ENCODE measurements at places on chromosomes 6 and 20.

DNA sequence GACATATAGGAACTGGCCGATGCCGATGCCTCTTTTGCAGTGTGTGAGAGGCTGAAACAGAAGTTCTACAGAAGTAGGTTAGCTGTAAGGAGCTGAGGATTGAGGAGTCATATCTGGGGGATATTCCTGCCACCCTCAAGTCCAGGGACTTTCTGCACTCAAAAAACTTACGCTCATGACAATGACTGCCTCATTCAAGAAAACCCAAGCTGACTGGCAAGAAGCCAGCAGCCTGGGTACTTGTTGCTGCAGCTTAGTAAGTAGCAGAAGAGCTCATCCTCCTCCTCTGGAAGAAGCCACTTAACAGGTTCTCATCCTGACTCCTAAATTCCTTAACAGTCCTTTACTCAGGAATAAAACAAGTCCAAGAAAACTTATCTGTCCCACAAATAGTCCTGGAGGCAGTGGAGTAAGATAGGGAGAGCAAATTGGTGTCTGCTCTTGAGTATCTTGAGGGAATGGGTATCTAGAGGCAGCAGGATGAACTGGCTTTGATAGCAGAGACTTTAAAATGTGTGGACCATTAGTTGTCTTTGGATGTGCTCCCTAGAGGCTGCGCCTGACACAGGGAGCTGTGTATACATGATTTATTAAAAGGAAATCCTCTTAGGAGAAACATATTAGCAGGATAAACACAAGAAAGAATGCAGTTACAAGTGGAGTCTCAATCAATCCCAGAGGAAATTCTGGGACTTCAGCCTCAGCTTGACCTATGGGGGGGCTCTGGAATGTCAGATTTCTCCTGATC lies 7.4 kb downstream of the CALHM5 start:
- DNase-seq = no peak

DNA sequence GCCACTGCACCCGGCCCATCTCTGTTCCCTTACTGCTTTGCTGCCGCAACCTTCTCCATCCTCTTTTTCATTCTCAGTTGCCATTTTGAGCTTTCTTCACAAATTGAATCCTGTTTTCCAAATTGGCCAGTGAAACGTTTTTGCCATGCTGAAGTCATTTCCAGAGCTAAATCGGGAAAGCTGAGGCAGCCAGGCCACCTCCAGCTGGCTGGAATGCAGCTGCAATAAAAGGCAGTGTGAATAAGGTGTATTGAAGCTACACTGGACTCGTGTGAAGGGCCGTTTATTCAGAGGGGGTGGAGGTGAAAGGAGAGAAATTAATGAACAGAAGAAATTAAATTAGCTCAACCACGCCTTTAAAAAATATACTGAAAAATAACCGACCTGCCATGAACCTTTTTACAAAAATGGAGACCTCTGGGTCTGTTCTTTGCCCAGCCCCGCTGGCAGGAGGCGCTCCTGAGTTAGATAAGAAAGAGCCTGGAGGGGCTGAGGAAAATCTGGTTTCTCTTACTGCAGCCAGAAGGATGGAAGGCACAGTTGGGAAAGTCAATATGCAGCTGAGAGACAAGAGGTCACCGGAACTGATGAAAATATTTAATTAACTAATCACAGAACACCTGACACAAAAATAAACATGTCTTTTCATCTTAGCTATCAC lies 283.9 kb downstream of the FOXC1 start:
- no peak for DNase-seq

DNA sequence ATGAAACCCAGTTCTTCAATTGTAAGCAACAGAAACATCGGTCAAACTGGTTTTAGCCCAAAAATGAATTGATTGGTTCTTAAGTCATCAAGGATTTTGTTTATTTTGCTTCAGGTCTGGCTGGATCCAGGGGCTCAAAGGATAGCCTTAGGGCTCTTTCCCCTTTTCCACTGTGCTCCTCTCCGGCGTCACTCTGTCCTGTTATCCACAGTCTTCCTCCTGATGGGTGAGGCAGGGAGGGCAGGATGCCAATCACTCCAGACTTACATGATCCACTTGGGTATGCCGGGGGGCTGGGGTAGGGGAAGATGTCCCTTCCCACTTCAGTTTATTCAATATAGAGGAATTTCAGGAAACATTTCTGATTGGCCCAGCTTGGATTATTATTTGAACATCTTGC lies 40.0 kb downstream of the PLAGL2 start:
- no peak for DNase-seq

GRCh38 chr20:53565254-53565653 lies 28.4 kb downstream of the ZNF217 start:
- no peak for DNase-seq

DNA sequence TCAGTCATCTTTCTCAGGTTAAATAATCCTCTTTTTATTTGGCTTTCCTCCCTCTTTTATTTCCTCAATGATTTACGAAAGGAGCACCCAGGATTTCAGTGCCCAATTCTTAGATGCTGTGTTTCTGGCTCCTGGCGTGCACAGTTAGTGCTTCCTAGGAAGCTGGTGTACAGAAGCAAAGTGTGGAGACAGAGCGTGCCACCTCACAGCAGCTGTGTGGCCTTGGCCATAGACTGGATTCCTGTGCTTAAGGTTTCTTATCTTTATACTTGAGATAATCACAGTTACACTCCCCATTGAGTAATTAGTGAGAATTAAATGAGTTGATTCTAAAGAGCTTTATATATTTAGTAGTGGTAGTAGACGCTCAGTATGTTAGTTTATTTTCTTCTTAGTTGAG lies 39.7 kb upstream of the GJA1 start:
- no peak for DNase-seq

DNA sequence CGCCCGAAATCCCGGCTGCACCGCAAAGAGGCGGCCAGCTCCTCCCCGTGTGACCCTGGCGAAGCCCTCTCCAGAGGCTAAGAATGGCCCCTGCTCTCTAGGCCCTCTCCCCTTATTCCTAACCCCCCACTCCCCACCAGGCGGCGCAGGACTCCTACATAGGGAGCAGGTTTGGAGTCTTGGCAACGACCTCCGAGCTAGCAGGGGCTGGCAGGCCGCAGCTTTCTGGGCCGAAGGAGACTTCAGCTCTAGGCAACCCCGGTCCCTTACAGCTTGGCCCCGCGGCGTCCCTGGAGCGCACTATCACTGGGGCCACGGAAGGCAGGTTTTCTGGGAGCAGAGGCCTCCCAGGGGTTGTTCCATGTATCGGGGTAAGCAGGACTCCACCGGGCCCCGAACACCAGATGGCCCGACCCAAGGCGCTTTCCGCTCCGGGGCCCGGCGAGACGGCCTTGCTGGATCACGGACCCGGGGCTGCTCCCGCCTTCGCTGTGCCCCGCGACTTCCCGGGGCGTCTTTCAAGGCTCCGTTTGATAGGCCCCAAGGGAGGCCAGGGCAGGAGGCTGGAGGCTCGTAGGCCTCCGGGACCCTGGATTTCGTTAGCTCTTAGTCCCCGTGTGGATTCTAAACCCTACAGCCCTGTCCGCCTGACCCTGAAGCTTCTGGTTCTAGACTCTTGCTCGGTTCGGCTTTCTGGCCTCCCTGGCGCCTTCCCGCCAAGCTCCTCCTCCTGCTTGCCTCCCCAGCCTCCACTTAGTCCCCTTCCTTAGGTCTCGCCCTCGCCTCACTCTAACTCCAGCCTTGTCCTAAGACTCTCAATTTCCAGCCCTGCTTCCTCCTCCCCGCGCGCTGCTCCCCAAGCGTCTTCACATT lies 1.9 kb downstream of the SLC32A1 start:
- no peak for DNase-seq

DNA sequence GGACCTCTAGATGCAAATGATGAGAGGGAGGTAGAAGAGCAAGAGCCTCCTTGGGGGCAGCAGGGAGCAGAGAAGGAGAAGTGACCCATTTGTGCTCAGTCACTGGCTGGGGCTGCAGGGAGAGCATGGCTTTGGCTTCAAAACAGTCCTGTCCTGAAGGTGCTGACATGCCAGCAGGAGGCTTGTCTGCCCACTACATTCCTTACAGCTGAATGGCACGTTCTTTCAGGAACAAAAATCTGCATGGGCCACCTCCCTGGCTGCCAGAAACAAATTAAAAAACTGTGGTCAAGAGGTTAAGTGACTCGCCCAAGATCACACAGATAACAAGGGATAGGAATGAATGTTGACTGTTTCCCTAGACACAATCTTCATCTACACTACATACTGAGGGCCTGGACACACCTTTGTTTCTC lies 188.8 kb downstream of the HIVEP2 start:
- DNase-seq = peak; percentile 75

DNA sequence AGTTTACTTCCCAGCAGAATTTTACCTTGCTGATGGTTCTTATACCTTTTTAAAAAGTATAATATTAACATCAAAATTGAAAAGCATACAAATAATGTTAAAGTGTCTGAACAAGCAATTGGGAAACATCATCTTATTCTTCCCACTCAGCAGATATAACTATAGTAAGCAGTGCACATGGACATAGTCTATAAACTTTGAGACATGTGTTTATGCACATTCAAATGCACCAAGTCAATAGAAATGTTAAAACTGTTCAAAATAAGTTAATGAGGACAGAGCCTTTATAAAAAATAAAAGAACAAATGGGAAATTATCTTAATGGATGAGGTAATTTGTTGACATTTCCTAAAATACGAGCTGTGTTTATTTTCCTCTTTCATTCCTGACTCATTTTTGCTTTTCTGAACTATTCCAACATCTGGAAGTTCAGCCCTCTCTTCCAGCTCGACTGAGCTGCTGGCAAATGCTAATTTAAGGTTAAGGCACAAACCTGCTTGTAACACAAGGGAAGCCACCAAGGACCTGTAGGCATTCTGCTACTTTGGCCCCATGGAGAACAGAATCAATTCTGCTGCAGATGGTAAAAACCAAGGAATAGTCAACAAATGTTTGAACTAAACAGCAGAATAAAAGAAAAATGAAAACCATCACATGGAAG lies 110.3 kb upstream of the MAP3K4 start:
- no peak for DNase-seq

- DNase-seq = no peak
Observed at GRCh38 chr6:56230976-56231566, 16.3 kb downstream of the COL21A1 start.

DNA sequence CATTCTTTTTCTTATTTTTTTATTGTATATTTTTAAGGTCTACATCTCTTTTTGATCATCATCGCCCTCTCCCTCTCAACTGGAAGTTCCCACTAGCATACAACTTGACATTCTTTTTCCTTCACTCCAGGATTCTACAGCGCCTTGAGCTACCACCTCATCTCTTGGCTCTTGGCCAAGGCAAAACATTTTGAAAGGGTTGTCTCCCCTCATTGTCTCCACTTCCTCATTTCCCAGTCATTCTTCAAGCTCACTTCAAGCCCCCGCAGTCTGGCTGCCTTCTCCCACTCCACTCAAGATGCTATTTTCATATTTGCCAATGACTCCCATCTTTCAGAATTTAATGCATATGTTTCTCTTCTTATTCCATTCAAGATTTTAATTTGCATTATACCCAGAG lies 63.0 kb downstream of the OPN5 start:
- no peak for DNase-seq

- no peak for DNase-seq
Observed at GRCh38 chr6:14361956-14362587, 244.5 kb downstream of the CD83 start.

DNA sequence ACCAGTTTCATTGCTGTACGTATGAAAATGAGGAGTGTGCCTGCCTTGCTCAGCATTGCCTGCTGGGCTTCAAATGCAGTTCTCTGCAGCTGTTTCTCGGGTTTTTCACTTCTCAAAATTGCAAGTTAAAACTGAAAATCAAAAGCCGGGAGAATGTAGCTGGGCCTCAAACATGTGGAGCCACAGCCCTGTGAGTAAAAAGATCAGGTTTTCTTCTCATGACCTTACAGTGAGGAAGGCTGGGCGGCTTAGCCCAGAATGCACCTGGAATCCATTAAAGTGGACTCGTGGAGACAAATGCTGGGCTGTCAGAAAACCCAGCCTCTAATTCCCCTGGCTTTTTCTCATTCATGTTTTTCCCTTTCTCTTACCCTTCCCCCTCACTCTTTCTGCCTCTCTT lies 34.4 kb downstream of the DSE start:
- DNase-seq = peak; percentile 24

GRCh38 chr6:153966001-153966400 lies 73.0 kb upstream of the OPRM1 start:
- DNase-seq = no peak

- DNase-seq = no peak
Observed at GRCh38 chr20:51310216-51310615, 232.3 kb downstream of the NFATC2 start.

DNA sequence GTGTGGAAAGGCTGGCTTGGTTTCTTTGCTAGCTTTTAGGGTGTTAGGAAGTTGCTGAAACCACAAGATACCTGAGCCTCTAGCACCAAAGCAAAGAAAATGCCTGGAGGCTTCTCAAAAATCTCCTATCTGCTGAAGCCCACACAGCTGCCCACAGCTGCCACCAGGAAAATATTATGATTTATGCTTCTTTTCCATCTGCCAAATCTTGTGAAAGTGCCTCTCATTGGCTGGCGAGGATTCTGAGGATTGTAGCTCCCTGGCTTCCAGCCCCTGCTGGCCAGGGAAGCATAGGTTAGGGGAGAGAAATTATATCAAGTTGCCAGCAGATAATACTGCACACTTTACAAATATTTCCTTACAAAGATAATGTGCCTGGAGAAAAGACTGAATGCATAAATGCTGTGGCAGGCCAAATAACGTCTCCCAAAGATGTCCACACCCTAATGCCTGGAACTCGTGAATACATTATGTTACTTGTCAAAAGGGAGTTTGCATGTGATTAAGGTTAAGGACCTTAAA lies 98.4 kb downstream of the MRPL14 start:
- peak; percentile 46 for DNase-seq

DNA sequence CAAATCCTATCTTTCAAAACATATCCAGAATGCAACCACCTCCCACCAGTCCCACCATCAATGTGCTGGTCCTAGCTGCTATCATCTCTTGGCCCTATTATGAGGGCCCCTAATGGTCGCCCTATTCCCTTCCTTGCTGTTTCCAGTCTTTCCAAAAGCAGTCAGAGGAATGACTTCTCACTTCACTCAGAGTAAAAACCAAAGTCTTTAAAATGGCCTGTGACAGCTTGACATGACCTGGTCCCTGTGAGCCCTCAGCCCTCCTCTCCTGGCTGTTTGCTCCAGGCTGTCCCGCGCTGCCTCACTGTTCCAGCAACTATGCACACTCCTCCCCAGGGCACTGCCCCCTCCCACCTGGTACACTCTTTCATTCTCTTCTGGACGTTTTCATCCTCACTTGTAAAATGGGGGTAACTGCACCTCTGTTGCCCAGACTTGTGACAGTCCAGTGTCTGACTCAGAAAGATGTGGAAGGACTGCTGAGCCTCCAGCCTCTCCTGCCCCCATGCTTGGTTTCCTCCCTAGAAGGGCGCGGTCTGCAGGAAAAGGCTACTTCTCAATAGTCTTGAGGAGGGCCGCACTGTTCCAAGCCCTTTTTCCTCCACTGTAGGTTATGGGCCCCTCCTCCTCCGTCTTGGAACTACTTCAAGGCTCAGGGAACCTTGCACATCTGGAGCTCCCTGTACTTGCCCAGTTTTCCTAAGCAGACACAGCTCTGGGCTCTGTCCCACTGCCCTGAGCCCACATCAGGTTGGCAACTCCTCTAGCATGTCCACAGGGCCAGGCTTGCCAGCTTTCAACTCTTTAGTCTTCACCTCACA lies 64.7 kb downstream of the MYH7B start:
- no peak for DNase-seq

Measured in GM03348 (cell line).